NCI-H526 (cell line): ENCODE measurements at places on chromosomes 1 and 21.

- DNase-seq: no peak
Measured at GRCh38 chr1:40789342-40789598, 5.7 kb downstream of the KCNQ4 start.

GRCh38 chr1:87959236-87959635, 630.6 kb downstream of the LMO4 start:
- DNase-seq: no peak

GRCh38 chr1:94303005-94303404, 65.6 kb upstream of the ARHGAP29 start:
- no peak for DNase-seq

DNA sequence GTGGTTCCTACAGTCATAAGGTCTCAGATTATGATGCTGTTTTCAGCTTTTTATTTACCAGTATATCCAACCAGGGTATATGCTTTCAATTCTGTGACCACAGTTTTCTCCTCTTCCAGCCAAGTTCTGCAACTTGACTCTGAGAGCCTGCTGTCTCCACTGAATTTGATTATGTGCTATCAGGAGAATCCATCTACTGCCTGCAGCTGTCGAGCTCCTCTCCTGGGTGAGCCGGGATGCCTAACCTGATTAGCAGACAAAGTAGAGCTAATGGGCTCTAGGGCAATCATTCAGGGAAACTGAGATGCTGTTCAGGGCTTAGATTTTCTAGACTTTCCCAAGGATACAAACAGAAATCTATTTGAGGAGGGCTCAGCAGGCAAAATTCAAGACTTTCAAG, 271.5 kb upstream of the BEND5 start:
- DNase-seq: peak; percentile 52

DNA sequence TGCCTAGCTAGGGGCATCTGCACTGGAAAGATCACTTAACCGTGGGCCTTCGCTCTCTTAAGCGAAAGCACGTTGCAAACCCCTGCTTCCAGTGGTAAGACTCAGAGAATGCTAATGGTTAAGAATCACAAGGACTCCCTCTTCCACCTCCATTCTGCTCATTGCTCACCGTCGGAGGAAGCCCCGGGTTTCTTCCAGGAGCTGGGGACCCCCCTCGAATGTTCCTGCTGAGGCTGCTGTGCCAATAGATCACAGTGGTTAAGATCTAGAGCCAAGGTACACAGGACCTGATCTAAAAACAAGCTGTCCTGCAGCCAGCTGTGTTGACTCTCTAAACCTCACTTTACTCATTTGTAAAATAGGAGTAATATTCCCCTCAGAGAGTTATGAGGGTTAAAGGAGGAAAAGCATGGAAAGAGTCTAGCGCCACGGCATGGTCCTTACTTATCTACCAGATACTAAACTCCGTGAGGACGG, 765 bp downstream of the VAMP3 start:
- no peak for DNase-seq

GRCh38 chr1:84851839-84852238, 41.2 kb downstream of the LPAR3 start:
- no peak for DNase-seq

- no peak for DNase-seq
Measured at GRCh38 chr1:225413708-225414375, 14.0 kb downstream of the LBR start.

DNA sequence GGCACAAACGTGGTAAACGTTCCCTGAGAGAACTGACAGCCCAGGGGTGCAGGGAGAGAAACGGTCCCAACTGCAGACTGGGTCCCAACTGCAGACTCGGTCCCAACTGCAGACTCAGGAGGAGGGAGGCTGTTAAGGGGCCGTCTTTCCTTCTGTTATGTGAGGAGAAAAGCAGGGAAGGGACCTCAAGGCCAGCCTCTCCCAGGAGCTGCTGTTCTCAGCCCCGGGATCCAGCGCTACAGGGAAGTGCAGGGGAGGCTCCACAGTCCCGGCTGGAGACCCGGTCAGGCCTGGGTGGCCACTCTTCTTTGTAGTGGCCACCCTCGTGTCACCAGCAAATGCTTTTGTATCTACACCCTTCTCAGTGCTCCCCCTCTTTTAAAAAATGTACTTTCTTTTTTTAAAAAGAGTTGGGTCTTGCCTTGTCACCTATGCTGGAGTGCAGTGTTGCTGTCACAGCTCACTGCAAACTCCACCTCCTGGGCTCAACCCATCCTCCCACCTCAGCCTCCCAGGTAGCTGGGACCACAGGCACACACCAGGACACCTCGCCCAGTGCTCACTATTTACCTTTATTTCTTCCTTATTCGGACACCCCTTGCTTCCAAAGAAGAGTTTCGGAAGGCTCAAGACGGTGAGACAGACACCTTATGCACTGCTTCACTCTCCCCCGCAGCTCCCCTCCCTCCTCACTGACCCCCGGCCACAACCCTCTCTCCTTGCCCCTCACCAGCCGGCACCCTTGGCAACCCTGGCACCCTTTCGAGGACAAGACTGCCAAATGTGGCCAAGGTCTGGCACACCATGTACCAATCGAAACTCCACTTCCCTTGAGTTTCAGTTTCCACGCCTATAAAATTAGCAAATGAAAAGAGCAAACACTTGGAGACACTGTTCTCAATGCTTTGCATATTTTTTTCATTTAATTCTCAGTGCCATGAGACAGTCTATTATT, 21.8 kb downstream of the CAPN2 start:
- DNase-seq: no peak

DNA sequence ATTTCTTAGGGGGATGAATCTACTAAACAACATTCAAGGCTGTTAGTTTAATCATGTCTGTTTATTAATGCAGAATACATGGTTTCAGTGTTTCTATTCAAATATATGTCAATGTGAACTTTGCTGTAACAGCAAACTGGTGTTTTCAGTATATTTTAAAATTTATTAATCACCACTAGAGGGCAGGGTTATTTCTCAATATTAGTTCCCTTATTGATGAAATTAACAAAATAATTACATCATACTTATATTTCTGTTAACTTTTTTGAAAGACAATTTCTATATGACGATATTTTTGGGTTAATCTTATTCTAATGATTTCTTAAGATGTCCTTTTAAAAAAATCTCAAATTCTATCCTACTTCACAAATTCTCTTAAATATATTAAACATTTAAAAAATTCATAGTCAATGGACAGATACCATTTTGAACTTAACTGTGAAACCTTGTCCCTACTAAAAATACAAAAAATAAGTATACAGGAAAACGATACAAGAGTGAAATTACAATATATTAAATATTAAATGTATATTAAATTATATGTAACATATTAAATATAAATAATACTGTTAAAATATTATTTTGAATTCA, 1034.1 kb upstream of the PRMT6 start:
- DNase-seq: peak; percentile 23

GRCh38 chr1:245686446-245687030, 531.8 kb downstream of the KIF26B start:
- no peak for DNase-seq

DNA sequence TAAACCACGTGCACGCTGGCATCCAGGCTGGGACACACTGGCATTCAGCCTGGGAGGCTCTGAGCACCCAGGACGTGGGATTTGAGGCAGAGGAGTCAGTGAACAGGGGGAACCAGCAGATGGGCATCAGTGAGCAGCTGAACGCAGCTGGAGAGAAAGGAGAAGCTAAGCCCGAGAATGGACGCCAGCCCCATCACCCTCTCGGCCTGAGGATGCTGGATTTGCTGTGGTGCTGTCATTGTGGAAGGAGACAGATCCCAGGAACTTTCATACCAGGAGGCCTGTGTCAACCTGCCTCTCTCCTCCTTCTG, 132.8 kb downstream of the PGBD5 start:
- no peak for DNase-seq

GRCh38 chr1:48939042-48939441, 162.4 kb upstream of the BEND5 start:
- no peak for DNase-seq

DNA sequence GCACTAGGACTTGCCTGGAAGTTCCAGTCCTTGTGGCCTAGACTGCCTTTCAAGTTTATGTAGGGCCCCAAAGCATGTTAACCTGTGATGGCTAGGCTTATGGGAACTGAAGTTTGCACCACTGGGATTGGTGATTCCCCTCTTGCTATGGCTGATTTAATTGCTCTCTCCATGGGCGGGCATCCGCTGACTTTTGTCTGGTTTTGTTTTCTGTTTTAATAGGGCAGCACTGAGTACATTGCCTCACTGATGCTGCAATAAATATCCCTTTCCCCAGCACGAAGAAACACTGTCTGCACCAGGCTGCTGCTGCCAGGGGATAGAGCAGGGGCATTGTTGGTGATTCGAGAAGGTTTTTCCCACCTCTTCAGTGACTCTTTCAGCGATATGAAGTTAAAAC, 73.3 kb upstream of the PDE4B start:
- DNase-seq: no peak

DNA sequence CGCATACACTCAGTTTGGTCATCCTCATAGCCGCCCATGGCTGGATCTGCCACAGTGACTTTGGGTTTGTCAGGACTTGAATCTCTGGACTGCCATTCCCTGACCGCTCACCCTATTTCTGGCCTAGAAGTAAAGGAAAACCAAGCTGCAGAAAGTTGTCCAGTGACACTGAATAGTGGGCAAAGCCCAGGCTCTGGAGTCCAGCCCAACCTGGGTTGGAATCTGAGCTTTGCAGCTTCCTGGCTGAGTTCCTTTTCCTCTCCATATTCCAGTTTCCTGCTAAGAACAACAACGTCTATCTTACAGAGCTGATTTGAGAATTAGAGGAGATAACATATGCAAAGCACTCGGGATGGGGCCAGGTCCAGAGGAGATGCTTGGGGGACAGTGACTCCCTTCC, 15.6 kb upstream of the EIF4G3 start:
- no peak for DNase-seq

DNA sequence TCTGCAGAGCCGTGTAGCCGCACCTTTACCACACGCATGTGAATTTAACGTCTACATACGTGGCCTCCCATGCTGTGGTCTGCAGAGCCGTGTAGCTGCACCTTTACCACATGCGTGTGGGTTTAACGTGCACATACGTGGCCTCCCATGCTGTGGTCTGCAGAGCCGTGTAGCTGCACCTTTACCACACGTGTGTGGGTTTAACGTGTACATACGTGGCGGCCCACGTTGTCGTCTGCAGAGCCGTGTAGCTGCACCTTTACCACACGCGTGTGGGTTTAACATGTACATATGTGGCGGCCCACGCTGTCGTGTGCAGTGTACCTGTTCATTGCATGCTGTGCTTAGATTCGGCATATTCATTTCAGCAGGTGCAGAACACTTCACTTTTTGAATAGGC, 17.5 kb downstream of the DFFB start:
- DNase-seq: no peak

GRCh38 chr1:218425647-218426342, 80.7 kb downstream of the TGFB2 start:
- DNase-seq: no peak

GRCh38 chr1:17509363-17509762, 30.1 kb upstream of the ARHGEF10L start:
- DNase-seq: no peak

- no peak for DNase-seq
Measured at GRCh38 chr1:91098299-91098906, 76.6 kb upstream of the ZNF644 start.

DNA sequence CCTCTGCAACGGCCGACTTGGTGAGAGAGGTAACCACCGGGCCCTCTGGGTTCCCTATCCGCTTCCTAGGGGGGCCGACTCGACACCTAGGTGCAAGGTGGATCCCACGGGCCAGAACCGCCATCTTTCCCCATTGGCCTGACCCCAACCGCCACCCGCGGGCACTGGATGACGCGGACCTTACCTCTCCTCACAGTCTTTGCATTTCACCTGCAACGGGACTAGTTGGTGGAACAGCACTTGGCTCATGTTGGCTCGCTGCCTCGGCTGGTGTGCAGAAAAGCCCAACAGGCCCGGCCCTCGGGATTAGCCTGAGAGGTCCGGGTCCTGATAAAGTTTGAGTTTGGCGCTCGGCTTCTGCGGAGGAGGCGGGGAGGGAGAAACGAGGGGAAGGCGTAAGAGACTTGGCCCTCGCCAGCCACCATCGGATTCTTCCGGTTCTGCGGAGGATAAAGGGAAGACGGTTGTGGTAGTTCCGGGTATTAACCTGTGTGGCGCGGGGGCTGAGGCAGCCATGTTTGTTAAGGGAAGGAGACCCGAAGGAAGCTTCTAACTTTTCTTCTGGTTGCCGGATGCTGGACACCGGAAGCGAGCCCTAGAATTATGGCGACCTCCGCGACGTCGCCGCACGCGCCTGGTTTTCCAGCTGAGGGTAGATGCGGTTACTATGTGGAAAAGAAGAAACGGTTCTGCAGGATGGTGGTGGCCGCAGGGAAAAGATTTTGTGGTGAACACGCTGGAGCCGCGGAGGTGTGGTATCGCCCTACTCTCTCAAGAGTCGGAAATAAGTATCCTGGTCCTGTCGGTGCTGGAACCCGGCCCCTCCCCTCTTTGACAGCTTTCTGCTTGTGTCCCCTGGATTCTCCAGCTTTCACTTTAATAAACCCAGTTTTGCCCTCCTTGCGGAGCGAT, at the start of the genes SASS6 and TRMT13:
SASS6 (minus strand) TSS at position 365 of the 912 bp plus-strand sequence; CDS start at position 249, 116 bp downstream.
TRMT13 (plus strand) TSS at position 598 of the 912 bp plus-strand sequence; CDS start at position 604, 6 bp downstream.
- DNase-seq: peak; percentile 97

- no peak for DNase-seq
Measured at GRCh38 chr1:62012836-62013235, 181.8 kb upstream of the L1TD1 start.

DNA sequence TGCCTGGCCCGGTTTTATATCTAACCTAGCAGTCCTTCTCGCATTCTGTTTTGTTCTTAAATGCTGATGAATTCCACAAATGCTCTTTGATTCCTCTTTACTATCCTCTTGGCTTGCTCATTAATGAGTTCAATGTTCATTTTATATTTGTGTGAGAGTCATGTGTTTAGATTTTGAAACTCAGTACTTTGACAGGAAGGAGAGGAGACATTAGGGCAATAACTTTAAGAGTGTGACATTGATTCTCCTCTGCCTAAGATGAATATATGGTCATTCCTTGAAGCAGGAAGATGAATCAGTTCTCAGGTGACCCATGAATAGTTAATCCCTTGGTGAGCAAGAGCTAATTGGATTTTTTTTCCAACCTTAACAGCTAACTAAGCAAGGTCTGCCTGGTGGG, 84.1 kb downstream of the MRPS6 start:
- no peak for DNase-seq

- no peak for DNase-seq
Measured at GRCh38 chr1:45753248-45754037, 3.0 kb upstream of the IPP start.
